ENCODE measurements at places on chromosomes 2 and 18. TPM values are rescaled to one million over a fixed set of nuclear protein-coding genes. Genes with fewer than 3 reads are reported as not detected.

GRCh38 chr2:134667081-134667480 is 51.7 kb downstream of the TMEM163 start:
- H3K27me3 ChIP-seq = peaks cover 8% of the 10 kb centered on the region
- H3K4me3 ChIP-seq = no peak overlapping the region
- H3K27ac ChIP-seq = no peak overlapping the region
- H3K4me1 ChIP-seq = peaks cover 3% of the 10 kb centered on the region
- no peak for DNase-seq

GRCh38 chr2:62661263-62661635 is 44.3 kb upstream of the EHBP1 start:
- H3K4me1 ChIP-seq = peaks cover 3% of the 10 kb centered on the region
- no peak for DNase-seq
- no peak overlapping the region for H3K27ac ChIP-seq
- no peaks in the 10 kb centered on the region for H3K27me3 ChIP-seq

The RPL31 gene
- polyA plus RNA-seq = 4,666 TPM

DNA sequence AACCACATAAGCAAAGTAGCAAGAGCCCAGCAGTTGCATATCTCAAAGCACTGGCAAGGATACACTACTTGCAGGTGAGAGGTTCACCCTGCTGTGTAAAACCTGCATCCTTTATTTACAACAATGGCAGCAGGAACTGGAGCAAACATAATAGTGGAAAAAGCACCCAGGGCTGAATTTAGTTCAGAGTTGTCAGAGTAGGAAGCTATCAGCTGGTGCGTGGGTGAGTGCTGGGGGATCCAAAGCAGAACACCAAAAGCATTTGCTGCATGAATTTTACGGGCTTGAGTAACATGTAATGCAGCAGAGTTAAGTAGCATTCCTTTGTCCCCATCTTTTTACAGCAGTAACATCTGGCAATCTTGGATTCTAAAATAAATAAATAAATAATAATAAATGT is 73.5 kb upstream of the SRD5A2 start:
- no peak overlapping the region for H3K4me3 ChIP-seq
- H3K27me3 ChIP-seq = no peaks in the 10 kb centered on the region
- H3K27ac ChIP-seq = no peak overlapping the region
- no peaks in the 10 kb centered on the region for H3K4me1 ChIP-seq
- H3K36me3 ChIP-seq = no peaks in the 10 kb centered on the region

The FER1L5 gene
- 1.2 TPM for polyA plus RNA-seq

DNA sequence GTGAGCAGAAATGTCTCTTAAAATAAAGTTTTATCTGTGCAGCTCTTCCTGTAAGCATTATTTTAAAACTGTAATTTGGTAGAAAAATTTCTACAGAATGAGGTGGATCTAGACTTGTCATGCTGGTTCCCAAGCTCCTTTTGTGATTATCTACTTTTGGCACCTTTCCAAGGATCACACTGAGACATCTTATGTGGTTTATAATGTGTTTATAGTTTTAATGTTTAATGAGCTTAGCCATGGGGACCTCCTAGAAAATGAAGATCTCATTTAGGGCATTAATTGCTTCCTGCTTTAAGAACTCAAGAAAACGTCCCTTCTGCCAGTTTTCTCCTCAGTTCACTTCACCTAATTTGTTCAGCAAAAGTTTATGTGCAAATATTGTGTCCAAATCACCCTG is 468.4 kb downstream of the SUCLG1 start:
- no peaks in the 10 kb centered on the region for H3K4me1 ChIP-seq
- H3K27ac ChIP-seq = no peak overlapping the region
- DNase-seq = no peak
- no peaks in the 10 kb centered on the region for H3K36me3 ChIP-seq
- no peak overlapping the region for H3K4me3 ChIP-seq
- no peaks in the 10 kb centered on the region for H3K27me3 ChIP-seq

- H3K27me3 ChIP-seq = no peaks in the 10 kb centered on the region
- no peak for DNase-seq
- peaks cover 12% of the 10 kb centered on the region for H3K36me3 ChIP-seq
- peaks cover 10% of the 10 kb centered on the region for H3K4me1 ChIP-seq
- no peak overlapping the region for H3K27ac ChIP-seq
Measured at GRCh38 chr18:58269931-58270330, 225.9 kb downstream of the NEDD4L start.

DNA sequence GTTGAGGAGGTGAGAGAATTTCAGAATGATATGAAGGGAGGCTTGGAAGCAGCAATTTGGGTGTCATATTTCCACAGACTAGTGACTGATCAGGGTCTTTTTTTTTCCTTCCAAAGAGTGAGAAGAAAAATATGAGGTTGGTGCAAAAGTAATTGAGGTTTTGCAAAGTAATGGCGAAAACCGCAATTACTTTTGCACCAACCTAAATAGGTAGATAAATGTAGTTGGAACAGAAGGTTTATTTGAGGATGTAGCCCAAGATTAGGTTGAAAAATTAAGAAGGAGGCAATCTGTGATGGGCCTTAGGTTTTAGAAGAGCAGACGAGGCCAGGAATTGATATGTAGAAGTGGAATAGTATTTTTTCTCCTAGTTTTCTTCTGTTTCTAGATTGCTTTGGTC is 7.8 kb upstream of the LTBP1 start:
- H3K36me3 ChIP-seq = no peaks in the 10 kb centered on the region
- H3K4me1 ChIP-seq = no peaks in the 10 kb centered on the region
- no peak for DNase-seq
- peaks cover 2% of the 10 kb centered on the region for H3K27me3 ChIP-seq

The TCF7L1 gene
- polyA plus RNA-seq = 23.1 TPM
